Bladder microvascular endothelial cell (primary cell): ENCODE measurements at places on chromosomes 4 and X. TPM values are rescaled to one million over a fixed set of nuclear protein-coding genes. Genes with fewer than 3 reads are reported as not detected.

PPP4R3C gene
- total RNA-seq: not detected in 2 replicates

ARHGAP36 gene
- not detected in 2 replicates for total RNA-seq

NSUN7 gene
- under 0.01 TPM in 2 replicates for total RNA-seq

LUZP4 gene
- total RNA-seq: not detected in 2 replicates

ATOH1 gene
- total RNA-seq: not detected in 2 replicates
